ENCODE measurements at places on chromosomes 13 and 19.

GRCh38 chr13:111936267-111936925, 130.6 kb upstream of the SOX1 start:
- no peak for DNase-seq

DNA sequence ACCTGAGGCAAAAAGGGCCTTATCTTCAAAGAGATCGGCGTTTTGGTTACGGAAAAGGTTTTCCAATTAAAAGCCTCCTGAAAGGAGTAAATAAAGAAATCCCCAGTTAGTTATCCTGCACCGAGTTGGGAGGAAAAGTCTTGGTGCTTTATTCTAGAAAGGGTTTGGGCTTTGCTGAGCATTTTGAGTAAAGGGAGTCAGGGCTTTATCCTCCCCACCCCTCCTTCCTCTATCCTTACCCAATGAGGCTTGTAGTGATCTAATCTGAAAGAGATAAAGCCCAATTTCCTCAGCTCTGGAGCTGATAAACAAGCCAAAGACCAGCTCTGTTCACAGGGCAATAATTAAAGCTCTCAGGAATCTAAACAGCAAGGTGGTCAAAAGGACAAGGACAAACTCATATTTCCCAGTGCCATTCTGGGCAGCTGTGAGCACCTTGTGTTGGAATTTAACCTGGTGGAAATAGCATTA, 188.9 kb upstream of the TSC22D1 start:
- no peak for DNase-seq

GRCh38 chr19:45670670-45671453, 2.8 kb downstream of the GIPR start:
- peak; percentile 81 for DNase-seq

- DNase-seq, result no peak
Observed at GRCh38 chr13:27348461-27348860, 76.0 kb upstream of the GTF3A start.

GRCh38 chr13:76398425-76398824, 487.8 kb downstream of the KCTD12 start:
- no peak for DNase-seq

- no peak for DNase-seq
Observed at GRCh38 chr13:50866817-50867636, 23.5 kb upstream of the DLEU7 start.

DNA sequence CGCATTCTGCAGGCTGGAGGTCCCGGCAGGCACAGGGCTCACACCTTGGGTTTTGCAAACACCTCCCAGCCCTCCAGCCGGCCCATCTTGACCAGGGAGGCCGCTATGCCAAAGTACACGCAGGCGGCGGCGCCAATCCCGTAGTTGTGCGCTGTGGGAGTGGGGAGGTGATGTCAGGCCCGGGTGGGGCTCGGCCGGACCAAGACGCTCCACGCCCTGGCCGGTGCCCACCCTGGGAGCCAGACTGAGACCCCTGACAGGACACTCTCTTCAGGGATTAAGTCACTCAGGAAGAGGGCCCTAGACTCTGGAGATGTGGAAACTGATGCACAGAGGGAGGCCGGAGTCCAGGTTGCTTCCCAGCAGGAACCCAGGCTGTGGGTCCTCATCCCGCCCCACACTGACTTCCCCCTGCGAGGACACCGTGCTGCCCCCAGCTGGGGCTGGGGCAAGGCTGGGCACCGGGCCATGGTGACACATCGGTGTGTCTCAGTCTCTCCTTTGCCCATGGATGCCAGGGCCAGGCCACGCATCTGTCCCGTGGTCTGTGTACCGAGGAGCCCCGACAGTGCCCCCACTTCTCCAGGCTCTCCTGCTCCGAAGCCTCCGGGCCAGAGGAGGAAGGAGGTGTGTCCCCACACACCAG, 8.8 kb downstream of the NDUFA11 start:
- DNase-seq, result no peak

GRCh38 chr13:23443110-23443509, 9.6 kb upstream of the SACS start:
- DNase-seq, result no peak

GRCh38 chr13:37450276-37450675, 148.3 kb downstream of the POSTN start:
- no peak for DNase-seq

- peak; percentile 23 for DNase-seq
Observed at GRCh38 chr19:36916991-36917390, 859 bp downstream of the ZNF568 start.

- peak; percentile 99 for DNase-seq
Observed at GRCh38 chr19:48363810-48364597, at the start of the genes SYNGR4 and TMEM143. TSS of gene SYNGR4 (plus strand) at chr19:48364367. CDS start at chr19:48365843, 1,476 bp downstream. TSS of gene TMEM143 (minus strand) at chr19:48363940. CDS start at chr19:48363920, 20 bp downstream.

DNA sequence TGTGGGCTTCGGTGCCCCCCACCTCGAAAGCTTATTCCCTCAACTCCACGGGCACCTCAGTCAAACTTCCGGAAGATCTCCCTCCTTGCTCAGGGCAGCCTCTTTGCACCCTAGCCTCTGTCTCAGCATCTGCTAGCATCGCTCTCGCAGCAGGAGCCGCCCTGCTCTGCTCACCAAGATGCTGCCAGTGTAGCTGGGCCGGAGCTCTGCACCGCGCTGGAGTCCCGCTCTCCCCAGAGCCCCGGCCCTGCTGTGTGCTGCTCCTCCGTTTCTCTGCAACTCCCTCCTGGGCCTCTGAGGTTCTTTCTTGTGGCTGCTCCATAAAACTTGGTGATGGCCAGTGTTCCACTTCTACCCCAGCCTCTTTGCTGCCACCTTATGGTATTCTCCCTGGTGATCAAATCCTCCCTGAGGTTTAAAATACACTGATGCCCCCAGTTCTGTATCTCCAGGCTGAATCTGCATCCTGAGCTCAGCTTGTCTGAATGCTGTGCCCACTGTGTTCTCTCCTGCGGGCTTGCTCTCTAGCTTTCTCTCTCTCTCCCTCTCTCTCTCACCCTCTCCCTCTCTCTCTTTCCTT, 198.0 kb downstream of the UQCRFS1 start:
- no peak for DNase-seq

DNA sequence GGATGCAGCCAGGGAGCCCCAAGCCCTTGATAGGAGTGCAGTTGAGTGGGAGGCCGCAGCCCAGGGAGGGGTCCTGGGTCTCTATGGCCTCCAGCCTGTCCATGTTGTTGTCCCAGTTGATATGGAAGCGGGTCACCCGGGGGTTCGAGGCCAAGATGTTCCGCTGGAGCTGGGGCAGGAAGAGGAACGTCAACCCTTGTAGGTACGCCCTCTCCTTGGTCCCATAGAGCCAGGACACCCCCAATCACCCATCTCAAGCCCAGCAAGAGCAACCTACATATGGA, 2.9 kb upstream of the PRKACA start:
- no peak for DNase-seq

GRCh38 chr13:107348925-107349324, 781.0 kb upstream of the ARGLU1 start:
- no peak for DNase-seq

- DNase-seq, result no peak
Observed at GRCh38 chr19:49427339-49427738, 2.2 kb downstream of the GFY start.

DNA sequence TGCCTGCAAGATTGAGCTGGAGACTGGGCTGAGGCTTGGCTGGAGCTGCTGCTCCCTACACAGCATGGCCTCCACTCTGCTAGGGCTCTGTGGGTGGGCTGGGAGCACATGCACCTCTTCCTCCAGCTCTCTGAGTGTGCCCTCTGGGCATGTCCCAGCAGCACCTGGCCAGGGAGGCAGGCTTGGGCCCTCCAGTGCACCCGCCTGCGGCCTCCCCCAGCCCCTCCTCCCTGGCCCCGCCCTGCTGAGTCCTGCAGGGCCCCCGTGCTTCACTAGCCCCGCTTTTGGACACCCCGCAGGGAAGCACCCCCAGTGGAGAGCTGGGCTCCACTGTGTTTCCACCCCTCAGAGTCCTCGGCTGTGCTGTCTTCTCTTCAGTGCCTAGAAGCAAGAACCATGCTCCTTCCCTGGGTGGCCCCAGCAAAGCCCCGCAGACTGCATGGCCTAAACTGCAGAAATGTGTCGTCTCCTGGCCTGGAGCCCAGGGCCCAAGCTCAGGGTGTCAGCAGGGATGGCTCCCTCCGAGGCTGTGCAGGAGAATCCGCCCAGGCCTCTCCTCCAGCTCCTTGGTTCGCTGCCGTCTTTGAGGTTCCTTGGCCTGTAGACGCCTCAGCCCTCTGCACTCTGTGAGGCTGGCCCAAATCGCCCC, 5.0 kb upstream of the TEX29 start:
- no peak for DNase-seq

GRCh38 chr13:80334597-80335260, 6.2 kb downstream of the SPRY2 start:
- DNase-seq, result no peak

DNA sequence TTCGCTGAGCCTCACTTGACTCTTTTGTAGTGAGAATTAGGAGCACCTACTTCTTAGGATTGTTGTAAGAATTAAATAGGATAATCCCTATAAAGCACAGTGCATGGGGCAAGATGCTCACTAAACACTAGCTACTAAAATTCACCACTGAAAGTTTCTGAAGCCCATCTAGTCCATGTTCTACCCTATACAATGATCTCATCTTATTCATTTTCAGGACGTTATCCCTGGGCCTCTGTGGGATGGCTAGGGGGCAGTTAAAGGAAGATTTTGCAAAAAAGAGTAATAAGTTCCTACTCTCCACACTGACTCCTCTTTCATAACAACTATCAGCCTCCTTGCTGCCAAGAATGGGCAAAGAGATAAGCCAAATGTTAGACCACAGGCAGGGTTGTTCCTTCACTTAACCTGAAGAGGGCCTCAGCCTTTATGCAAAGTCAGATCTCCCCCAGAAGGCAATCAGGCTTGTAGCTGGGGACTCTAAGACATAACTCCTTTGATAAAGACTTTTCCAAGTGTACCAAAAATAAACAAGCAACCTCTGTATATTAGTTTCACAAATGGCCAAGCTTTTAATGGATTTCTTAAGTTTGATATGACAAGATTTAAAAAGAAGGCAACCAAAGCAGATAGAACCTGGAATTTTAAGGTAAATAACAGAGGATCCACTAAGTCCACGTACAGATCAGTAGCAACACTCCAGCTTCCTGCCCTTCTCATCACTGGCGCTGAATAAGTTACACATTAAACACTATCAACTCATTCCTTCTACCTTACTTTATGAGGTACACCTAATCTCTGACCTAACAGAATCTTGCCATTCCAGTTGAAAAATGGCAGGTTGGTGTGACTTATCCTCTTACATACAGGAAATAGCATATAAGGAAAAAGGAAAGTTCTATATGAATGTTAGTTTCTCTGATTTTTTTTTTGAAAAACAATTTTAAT, 44.4 kb downstream of the ELF1 start:
- DNase-seq, result peak; percentile 64

GRCh38 chr19:45477186-45477585, 9.4 kb downstream of the FOSB start:
- no peak for DNase-seq

DNA sequence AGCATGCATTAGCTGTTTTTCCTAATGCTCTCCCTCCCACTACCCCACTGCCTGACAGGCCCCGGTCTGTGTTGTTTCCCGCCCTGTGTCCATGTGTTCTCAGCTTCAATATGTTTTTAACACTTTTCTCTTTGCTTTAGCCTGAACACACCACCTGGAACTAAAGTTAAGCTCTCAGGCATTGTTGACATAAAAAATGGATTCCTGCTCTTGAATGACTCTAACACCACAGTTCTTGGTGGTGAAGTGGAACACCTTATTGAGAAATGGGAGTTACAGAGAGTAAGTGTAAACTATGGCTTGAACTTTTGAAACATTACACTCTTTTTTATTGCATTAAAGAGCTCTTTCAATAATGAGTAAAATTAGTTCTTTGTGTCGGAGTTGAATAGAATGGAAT, 70.1 kb downstream of the TDRD3 start:
- no peak for DNase-seq

GRCh38 chr19:30577551-30578105, 205.4 kb downstream of the ZNF536 start:
- DNase-seq, result no peak

- DNase-seq, result no peak
Observed at GRCh38 chr19:4594201-4594600, 34.7 kb upstream of the SEMA6B start.

DNA sequence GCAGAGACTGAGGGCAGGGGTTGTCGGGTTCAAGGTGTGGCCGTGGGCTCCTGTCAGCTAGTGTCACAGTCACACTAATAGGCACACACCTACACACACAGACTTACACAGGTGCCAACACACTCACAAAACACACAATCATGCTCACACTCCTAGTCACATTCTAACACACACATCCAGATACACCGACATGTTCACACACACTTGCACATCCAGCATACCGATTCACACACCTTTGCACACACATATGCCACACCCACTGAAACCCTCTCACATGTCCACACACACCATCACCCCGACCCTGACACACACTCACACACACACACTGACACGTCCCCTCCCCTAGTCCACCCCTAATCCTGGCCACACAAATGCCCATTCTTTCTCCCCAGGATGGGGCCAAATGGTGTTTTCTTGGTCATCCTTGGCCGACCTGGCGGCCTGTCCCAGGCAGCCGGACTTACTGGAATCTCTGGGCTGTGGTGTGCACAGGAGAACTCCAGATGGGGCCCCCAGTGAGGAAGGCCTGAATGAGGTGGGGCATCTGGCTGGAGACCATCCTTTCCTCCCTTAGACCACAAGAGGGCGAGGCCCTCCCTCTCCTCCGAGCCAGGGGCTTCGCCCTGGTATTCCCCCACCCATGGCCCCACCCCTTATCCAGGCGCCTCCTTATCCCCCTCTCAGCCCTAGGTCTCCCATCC, 19.1 kb upstream of the PNMA8B start:
- DNase-seq, result no peak

DNA sequence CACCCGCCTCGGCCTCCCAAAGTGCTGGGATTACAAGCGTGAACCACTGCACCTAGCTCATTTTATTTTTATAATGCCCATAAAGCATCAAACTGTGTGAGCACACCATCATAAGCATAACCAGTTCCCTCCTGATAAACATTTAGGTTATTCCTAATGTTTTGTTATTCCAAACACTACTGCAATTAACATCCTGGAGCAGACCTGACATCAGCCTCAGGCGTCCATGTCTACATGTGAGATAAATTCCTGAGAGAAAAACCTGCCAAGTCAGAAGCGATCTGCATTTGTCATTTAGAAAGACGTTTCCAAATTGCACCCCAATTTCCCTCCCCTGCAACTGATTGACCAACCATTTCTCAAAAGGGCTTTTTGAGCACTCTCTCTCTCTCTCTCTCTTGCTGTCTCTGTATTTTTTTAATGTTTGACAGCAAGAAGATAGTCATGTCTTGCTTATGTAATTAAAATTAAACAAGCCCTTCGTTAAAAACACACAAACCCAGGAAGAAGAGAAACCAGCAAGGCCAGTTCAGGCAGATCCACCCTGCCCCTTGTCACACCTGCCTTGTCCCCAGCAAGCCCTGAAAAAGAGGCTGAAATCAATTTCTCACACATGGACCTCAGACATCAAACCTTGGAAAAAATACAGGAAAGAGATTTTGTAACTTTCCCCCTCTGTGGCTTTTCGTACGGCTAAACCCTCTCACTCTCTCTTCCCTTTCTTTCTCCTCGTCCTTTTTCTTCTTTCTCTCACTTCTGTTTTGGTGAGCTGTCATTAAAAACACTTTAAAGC, 9.9 kb downstream of the LYPD3 start:
- DNase-seq, result no peak
